ENCODE measurements at places on chromosomes 1 and 21.

DNA sequence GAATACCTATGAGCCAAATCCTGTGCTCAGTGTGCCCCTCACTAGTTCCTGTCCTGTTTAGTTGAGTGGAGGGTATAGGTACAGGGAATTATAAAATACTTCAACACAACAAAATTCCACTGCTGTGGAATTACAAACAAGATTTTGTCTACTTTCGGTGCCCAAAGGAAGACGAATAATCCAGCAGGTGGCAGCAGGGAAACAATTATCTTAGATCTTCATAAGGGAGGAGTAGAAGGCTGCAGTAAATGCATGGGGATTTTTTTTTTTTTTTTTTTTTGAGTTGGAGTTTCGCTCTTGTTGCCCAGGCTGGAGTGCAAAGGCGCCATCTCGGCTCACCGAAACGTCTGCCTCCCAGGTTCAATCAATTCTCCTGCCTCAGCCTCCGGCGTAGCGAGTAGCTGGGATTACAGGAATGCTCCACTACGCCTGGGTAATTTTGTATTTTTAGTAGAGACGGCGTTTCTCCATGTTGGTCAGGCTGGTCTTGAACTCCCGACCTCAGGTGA lies 2.0 kb upstream of the PIP5K1A start:
- peak; percentile 84 for DNase-seq

DNA sequence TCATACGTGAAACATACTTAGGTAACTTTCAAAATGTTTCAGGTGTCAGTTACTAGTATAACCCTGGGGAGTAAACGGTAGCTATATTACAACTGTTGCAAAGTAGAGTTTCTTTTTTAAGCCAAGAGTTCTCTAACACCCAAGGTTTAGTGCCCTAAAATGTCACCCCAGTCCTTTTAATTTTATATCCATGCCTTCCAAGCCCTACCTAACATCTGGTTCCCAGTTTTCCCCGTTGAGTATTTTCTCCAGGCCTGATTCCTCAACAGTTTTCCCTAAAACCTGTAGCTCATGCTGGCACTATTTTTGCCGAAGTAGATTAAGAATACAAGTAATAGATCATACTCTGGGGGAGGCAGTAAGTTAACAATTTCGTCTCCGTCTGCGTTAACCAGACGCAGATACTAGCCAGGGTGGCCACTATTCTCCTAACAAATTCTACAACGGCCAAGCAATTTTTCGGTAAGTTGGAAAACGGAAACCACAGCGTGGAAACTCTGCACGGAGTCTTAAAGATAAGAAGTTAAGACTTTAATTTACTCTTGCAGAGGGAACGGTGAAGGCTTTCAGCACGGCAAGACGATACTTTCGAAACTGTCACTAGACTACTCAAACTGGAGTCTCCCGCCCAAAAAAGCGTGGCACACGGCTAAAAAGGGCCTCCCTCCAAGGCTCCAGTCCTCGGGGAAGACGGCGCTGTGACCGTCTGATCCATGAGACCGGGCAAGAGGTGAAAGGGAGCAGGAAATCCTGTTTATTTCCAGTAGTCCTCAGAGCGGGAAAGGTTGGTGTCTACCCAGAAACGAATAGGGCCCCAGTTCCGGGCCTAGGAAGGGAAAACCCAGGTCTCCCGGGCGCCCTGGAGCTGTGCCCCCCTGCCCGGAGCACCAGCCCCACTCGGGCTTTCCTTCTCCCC lies 945 bp downstream of the SRSF4 start:
- DNase-seq = peak; percentile 14

- no peak for DNase-seq
These were observed 5.3 kb downstream of the CHD1L start for GRCh38 chr1:147247656-147248238.

DNA sequence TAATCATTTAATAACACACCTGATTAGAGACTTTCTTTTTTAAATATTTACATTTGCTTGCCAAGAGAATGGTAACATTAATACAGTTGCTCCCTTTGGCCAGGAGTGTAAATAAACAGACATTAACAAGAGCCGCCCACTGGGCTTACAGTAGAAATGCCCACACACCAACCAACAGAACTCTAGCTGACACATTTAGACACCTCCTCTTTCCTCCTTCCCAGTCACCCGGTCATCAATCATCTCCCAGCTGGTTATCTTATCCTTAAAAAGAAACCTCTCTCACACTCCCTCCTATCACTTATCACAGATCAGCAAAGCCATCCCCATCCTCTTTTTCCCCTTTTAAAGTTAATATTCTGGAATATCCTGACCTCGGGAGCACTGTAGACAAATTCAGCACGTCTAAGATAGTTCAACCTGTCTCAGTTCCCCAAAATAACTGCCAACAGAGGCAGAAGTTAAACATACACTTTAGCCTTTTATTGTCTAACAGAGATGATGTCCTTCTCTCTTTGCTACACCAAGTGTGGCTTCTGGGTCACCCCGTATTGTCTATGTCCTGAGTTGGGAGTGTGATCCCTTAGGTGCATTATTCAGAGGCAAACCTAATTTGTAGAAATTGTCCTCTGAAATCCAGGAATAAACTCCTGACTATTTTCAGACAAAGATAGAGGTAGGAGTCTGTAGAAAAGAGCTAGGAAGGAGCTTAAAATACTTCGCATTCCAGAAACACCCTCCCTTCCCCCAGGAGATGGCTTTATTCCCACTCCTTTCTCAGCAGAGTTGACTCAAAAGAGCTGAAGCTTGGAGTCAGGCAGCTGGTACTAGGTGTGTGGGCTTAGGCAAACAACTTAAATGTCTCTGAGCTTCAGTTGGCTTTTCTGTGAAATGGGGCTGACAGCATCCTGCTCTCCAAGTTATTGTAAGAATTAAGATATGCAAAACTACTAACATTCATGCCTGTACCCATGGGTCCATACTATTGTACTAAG lies 8.8 kb downstream of the MYCL start:
- peak; percentile 28 for DNase-seq

DNA sequence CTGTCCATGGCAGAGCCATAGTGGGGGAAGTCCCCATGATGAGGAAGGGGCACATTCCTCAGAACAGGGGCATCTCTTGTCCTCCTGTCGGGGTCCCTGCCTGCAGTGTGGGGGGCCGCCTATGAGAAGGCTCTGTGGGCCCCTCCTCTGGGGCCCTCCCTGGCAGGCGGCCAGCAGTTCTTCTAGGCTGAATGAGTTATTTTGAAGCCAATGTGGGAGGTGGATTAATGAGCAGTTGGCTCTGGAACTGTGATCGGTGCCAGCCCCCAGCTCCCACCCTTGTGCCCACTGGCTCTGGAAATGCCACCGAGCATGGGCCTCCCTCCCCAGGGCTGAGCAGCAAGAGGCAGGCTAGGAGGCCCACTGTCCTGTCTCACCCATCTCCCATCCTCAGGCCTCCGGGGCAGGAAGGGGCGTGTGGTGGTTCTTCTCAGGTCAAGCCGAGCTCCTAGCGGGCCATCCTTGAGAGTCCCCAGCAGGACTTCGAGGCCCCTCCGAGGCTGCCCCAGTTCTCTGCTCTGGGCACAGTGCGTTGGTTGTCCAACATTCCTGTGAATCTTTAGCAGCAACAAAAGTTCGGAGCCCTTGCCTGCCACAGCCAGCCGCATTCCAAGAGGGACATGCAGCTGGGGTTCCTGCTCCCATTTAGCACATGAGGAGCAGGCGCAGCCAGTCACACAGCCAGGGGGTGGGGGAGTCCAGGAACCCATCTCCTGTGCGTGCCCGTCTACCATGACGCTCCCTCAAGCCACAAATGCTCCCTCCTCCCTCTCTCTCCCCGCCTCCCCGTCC lies 57.2 kb downstream of the EDN2 start:
- DNase-seq = no peak

Measured in Ammon's horn (tissue), 1 donor.